Epithelial cell of proximal tubule (primary cell): ENCODE measurements at places on chromosomes 6 and 20. TPM values are rescaled to one million over a fixed set of nuclear protein-coding genes. Genes with fewer than 3 reads are reported as not detected.

DNA sequence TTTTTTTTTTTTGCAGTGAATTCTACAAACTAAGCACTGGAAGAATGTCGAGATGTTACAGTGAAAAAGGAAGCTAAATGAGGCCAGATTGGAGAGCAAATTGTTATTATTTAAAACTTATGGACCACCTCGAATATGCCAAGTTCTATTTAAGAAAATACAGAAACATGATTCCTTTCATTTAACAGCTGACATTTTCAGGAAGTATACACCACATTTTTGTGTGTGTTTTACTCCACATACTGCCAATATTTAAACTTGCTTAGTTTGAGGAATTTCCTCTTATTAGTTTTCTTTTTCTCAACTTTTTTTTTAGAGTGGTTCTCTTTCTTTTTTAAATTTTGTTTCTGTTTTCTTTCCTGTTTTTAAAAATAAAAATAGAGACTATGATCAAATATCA is 37.0 kb upstream of the GCLC start:
- DNase-seq: no peak

- no peak for DNase-seq
Observed at GRCh38 chr6:150053450-150053849, 15.5 kb downstream of the ULBP3 start.

DNA sequence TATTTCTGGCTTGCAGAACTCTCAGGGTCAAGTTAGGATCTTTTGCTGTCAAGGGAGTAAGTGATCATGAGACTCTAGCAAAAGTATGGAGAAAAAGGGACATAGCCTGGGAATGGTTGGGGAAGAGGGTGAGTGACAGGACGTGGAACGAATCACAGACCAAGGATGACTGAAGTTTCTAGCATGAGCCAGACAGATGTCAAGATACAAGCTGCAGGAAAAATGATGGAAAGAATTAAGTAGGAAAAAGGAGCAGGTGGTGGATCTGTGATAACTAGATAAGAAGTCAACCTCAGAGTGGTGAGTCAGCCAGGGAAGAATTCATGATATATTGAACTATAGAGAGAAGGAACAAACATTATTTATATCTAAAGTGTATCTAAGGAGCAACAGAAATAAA is 159.8 kb upstream of the SYNDIG1 start:
- DNase-seq: no peak

- DNase-seq: no peak
Observed at GRCh38 chr6:150490586-150490985, 109.1 kb upstream of the PLEKHG1 start.

GRCh38 chr6:37680668-37681067 is 17.0 kb downstream of the MDGA1 start:
- DNase-seq: no peak

The BPIFB1 gene
- total RNA-seq: not detected in 2 replicates

The RAB44 gene
- total RNA-seq: under 0.01 TPM in 1 of 2 replicates, not detected in the other

The UBD gene
- total RNA-seq: 0.94 and 4.3 TPM in 2 replicates

The DNMT3B gene
- 14.2 and 21.2 TPM in 2 replicates for total RNA-seq
